ENCODE measurements at places on chromosomes 16 and 17.

DNA sequence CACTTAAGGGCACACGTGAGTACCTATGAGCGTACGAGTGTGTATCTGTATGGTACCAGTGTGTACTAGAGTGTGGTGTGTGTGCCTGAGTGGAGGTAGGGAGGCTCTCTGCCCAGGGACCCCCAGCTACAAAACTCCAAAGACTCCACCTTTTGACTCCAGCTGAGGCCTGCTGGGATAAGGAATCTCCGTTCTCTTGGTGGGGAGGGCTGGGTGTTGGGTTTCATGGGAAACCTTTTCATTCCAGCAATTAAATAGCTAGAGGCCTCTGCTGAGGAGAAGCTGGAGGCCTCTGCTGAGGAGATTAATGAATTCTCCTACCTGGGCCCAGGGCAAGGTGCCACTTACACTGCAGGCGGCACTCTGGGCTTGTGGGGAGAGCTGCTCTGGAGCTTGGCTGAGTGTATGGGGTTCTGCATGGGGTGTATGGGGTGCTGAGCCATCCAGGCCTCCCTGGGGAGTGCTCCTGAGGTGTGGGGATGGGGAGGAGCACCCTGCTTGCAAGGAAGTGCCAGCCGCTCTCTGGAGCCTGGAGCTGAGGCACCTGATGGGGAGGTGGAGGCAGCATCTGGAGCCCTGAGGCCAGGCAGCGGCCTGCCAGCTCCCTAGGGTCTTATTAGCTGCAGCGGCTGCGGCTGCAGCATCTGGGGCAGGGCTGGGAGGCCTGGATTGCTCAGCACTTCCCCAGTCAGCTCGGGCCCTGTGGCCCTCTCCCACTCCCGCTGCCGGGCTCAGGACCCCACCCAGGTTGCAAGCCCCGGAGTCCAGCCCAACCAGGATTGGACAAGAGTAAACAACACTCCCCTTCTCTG lies 4.6 kb downstream of the ANKRD13B start:
- DNase-seq: no peak

DNA sequence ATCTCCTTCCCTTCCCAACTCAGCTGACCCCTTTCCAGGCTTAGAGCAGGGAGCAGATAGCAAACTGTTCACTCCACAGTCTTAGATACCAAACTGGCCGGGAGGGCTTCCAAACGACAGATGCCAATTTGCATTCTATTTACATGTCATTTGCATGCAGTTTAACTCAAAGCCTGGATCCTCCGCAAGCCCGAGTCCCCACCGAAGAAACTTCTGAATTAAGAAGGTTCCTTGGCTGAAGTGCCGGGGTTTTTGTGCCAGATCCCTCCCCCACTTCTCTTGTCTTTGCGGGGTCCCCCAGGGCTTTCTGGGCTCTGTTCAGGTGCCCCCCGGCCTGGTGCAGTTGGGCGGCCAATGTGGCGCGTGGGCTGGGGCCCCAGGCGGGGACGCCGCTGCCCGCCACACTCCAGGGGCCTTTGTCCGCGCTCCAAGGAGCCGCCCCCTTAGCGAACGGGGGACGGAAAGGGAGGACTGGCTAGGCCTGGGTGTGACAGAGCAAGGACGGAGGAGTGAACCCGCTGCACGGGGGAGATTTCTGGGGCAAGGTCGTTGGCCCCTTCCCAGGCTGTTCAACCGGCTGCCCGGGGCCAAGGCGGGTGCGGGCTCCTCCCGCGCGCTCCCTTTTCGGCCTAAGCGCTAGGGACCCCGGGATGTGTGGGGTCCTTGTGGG lies 1.2 kb downstream of the GPRC5B start:
- DNase-seq: no peak

- DNase-seq: no peak
These were observed 19.4 kb downstream of the LYRM9 start for GRCh38 chr17:27873746-27874145.

DNA sequence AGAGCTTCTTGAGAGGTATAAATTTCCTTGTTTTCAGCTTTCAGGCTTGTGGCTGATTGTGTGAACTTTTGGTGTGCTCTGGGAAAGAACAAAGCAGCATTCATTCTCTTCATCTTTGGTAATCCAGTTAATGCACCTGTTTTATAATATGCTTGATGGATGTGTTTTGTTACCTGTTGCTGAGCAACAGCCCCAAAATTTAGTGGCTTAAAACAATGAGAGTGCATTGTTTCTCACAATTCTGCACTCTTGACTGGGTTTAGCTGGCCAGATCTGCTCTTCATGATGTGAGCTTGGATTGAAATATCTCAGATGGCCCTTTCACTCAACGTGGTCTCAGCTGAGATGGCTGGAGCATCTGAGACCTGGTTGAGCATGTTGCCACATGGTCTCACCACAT lies 58.7 kb upstream of the NOL11 start:
- no peak for DNase-seq

- DNase-seq: no peak
These were observed 43.4 kb upstream of the CA10 start for GRCh38 chr17:52201767-52202519.

GRCh38 chr16:77406680-77407079 lies 28.2 kb downstream of the ADAMTS18 start:
- DNase-seq: no peak

DNA sequence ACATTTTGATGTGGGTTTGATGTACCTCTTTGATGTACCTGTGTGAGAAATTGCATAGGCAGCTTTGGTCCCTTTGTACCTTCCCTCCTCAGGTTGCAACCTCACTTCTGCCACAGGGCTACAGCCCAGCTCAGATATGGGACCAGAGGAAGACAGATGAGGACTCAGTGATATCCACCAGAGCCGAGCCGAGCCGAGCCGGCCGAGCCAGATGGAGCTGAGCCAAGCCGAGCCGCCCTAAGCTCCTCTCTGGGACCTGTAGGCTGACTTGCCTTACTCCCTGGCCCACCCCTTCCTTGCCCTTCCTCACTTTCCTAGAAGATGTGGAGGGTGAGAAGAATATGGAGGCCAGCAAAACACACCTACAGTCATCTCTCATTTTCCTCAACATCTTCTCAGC lies 3.8 kb downstream of the HEATR9 start:
- DNase-seq: no peak

DNA sequence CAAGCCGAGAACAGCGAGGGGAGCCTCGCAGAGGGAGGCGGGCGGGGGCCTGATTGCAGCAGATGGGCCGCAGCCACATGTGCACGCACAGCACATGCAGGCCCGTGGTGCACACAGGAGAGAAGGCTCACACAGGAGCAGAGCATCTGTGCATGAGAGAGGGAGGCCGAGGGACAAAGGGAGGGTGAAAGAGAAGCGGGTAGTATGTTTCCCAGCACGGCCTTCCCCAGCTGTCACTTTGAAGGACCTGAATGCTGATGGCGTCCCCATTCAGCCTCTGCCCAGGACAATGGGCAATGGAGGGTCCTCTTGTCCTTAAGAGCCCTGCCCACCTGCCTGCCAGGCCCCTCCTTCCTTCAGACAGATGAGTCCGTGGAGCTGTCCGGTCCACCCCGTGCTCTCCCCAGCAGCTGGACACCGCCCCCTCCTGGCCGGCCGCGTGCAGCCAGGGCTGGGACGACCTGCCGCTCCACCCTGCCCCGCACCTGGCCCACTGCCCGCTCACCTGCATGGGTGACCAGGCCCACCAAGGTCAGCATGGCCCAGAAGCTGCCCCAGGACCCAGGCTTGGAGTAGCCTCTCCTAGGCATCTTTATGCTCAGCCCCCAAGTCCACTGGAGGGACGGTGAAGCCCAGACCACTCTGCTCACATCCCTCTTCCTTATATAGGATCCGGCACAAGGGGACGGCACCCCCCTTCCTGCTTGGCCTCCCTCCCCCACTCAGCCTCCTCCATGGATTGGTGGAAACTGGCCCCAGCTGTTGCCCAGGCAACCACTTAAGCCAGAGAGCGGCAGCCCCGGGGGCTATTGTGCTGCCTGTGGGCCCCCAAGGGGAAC lies at the start of gene BTBD17:
TSS of gene BTBD17 (minus strand) at position 639 of the 839 bp plus-strand sequence. CDS start at position 590, 49 bp downstream.
- peak; percentile 38 for DNase-seq

DNA sequence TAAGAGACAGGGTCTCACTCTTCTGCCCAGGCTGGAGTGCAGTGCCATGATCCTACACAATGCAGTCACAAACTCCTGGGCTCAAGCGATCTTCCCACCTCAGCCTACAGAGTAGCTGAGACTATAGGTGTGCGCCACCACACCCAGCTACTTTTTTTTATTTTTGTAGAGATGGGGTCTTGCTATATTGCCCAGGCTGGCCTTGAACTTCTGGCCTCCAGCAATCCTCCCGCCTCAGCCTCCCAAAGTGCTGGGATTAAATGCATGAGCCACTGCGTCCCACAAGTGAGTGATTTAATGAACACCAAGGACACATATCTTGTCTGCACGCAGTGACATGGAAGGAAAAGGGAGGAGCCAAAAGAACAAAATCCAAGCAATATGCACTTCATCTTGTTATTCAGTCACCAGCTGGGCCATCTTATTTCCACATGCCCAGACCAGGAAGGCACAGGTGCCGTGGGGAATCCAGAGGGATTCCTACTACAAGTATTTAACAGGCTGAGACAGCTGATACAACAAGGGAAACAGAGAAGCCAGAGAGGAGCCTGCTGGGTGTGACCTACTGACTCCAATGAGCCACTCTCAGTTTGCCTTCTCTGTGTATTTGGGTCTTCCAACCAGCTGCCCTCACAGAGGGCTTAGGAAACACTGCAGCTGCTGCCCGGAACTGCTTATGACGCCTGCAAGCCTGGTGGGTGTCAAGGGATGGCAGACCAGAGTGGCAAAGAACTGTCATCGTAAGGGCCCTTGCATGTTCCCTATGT lies 17.0 kb downstream of the LSM12 start:
- no peak for DNase-seq

- no peak for DNase-seq
These were observed 108.0 kb upstream of the CDH13 start for GRCh38 chr16:82518811-82519210.

DNA sequence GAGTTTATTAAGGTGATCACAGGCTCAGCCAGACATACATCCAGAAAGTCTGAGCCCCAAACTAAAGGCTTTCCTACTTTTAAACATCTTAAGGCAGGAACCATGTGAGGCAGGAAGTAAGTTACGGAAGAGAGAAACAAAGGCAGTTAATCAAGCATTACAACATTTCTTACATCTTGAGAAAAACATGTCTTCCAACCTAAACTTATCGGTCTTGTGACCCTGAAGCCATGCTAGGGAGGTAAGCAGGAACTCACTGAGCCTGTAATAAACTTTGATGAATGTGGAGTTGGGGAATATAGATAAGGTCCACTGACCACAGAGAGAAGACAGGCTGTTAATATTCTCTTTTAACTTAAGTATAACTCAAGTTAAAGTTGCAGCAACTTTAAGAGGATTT lies 3.5 kb upstream of the ACSM3 start:
- no peak for DNase-seq

DNA sequence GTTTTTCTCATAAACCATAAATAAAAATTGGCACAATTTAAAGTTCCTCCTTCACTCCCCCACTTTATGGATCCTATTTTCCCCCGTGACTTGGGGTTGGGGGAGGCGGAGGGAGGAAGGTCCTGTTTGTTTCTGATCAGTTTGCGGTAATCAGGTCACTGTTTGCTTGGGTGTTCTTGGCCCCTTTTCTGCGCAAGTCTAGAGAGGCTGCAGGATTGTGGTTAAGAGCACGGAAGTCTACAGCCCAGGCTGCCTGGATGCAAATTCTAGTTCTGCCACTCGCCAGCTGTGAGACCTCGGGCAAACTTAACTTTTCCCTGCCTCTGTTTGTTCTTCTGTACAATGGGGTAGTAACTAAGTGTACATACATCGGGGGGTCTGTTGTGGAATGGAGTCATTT lies 12.1 kb downstream of the ATP2C2 start:
- no peak for DNase-seq

DNA sequence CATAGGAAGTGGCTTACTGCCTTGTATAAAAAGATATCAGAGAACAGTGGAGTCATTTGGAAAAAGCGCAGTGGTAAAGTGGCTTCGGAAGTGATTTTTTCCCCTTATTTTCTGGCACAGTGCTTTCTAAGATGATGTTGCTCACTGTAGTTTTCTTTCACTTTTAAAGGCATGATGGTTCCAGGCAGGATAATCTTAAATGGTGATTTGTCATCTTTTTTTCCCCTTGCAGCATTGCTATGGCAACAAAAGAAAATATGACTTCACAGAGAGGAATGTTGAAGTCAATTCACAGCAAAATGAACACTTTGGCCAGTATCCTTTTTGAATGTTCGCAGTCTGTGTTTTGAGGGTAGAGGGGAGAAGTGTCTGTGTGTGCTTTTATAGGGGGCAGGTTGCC lies 42.5 kb downstream of the GOSR1 start:
- no peak for DNase-seq

DNA sequence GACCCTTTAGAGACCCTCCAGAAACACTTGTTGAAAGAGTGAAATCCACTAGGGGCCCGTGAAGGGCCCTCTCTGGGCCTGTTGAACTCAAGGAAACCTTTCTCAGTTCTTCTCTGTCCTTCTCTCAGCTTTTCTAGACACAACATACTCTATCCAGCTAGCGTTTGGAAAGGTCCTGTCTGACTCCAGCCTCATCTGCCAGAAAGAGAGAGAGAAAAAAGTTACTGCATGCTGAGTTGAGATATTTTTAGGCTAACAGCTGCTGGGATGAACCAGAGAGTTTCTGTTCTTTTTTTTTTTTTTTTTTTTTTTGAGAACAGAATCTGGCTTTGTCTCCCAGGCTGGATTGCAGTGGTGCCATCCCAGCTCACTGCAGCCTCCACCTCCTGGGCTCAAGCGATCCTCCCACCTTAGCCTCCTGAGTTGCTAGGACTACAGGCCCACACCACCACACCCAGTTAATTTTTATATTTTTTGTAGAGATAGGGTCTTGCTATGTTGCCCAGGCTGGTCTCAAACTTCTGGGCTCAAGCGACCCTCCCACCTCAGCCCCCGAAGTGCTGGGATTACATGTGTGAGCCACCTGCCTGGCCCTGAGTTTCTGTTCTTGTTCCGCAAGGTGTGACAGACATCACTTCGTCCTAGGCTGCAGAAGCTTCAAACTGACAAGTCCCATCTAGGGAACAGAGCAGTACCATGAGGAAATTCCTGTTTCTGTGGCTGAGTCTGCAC lies 14.9 kb upstream of the TEX2 start:
- no peak for DNase-seq

DNA sequence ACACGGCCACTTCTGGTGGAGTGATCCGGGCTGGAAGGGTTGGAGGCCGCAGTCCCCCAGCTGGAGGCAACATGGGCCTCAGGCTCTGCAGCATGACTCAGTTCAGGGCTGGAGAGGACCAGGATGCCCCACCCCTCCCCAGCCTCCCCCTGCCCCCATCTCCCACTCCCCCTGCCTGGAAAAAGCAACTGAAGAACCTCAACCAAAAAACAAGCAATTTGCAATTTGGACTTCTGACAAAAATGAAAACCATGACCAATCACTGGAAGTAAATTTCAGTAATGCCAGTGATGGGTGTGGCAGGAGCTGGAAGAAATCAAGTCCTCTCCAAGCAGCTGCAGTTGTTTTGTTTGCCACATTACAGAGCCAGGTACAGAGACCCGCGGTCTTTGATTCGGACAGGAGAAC lies 6.6 kb upstream of the MIF4GD start:
- DNase-seq: no peak

- DNase-seq: peak; percentile 38
These were observed 5.2 kb upstream of the OR1F1 start for GRCh38 chr16:3182608-3183444.

- no peak for DNase-seq
These were observed 1.8 kb downstream of the CNTNAP4 start for GRCh38 chr16:76278980-76279379.

All from activated CD8-positive, alpha-beta memory T cell treated with anti-CD3 and anti-CD28 coated beads, Interleukin-2, amount 50 U/mL, for 4 hours (primary cell).